GM12878 (cell line): ENCODE measurements at places on chromosomes 4 and X.

GRCh38 chr4:139858436-139859205 is 193.0 kb downstream of the MGST2 start:
- DNase-seq, result peak; percentile 35

GRCh38 chrX:154827194-154828015 is 7.1 kb downstream of the SMIM9 start:
- peak; percentile 53 for DNase-seq

GRCh38 chr4:23962462-23962861 is 72.6 kb upstream of the PPARGC1A start:
- no peak for DNase-seq

- DNase-seq, result no peak
Observed at GRCh38 chr4:52546449-52546848, 112.7 kb downstream of the USP46 start.

DNA sequence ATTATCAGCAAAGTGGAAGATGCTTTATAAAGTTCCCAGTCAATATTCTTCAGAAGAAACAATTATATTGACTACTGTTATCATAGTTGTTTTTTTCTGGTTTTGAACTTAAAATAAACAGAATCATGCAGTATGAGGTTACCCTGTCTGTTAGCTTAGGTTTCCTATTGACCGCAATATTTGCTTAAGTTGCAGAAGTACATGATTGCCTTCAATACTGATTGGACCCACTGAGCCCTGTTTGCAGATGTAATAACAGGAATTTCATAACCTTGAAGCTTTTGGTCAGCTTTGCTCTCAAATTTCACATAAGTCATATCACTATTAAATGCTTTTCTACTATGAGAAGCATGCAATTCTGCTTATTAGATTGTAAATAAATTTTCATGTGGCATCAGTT is 229.1 kb upstream of the FSTL5 start:
- no peak for DNase-seq

- no peak for DNase-seq
Observed at GRCh38 chr4:17811078-17811603, 362 bp downstream of the NCAPG start.

DNA sequence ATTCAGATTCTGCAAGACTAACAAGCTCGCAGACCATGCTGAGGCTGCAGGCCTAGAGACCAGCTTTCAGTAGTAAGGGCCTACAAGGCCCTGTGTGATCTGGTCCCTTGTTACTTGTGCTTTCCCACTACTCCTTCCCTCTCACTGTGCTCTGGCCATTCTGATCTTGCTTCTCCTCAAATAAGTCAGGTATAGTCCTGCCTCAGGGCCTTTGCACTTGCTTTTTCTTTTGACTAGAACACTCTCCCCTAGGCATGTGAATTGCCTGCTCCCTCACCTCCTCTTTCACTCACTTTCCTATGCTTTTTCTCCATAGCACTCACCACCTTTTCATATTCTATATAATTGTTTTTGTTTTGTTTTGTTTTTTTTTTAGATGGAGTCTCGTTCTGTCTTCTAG is 22.2 kb downstream of the AKAP14 start:
- DNase-seq, result no peak

DNA sequence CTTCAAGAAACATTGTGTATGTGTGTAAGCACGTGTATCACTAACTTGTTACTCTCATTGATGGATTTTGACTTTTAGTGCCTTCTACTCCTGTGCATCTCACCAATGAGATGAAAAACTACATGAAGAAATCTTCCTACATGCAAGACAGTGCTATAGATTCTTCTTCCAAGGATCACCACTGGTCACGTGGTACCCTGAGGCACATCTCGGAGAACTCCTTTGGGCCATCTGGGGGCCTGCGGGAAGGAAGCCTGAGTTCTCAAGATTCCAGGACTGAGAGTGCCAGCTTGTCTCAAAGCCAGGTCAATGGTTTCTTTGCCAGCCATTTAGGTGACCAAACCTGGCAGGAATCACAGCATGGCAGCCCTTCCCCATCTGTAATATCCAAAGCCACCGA is 86.5 kb downstream of the SLC10A6 start:
- no peak for DNase-seq

GRCh38 chr4:78684325-78685079 is 91.6 kb upstream of the BMP2K start:
- DNase-seq, result no peak

DNA sequence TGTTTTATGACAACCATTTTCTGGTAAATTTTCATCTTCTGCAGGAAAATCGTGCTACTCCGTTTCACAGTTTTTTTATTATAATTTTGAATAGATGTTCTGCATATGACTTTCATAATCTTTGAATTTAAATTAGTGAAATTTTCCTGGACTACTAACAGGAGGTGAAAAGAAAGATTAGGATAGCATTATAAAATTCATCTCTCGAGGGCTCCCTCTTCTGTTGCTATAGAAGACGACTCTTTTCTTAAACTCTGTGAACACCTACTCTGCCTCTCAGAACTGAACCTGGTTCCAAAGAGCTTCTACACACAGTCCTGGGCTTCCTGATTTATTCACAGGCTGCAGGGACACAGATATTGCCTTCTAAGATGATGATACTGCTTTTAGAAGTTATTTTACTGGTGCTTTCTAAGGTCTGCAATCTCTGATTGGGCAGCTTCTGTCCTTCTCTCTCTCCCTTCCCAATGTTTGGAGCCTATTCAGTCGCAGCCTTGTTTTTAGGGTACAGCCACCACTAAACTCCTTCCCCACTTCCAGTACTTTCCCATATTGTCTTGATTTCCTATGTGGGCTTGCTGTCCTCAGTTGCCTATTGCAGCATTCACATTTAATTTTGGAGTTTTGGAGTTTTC is 10.1 kb upstream of the SAP30 start:
- no peak for DNase-seq

DNA sequence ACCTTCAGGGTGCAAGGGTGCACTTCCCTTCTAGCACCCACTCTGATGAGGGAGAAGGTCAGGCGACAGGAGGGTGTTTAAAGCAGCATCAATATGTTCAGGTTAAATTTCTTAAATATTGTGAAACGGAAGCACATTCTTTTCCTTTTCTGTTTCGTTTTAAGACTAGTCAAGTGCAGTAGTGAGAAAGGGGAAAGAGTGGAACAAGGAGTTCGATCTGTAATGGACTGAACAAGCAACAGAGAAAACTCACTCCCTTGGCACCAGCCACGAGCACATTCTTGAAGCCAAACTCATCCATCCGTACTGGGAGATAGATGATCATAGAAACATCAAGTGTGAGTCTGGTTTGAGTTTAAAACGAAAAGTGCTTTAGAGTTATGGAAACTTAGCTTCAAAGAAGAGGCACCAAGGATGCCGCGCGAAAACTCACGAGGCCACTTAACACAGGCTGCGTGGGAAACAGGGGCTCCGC is 815 bp downstream of the FAM53A start:
- DNase-seq, result no peak

DNA sequence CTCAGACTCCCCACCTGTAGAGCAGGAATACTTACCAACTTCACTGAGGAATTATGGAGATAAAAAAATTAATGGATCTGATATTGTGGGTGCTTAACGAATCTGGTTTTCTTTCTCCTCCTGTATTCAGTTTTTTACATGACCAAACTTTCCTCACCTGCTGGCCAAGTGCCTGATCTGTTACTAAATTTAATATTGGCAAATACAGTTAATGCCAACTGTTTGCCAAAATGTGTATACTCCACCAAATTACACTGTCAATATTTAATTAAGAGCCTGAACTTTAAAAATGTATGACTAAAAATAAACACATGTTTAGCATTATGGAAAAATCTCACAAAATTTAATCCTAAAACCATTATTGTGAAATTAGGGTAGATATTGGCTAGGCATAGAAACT is 3.3 kb downstream of the PGRMC2 start:
- no peak for DNase-seq

GRCh38 chr4:77731656-77732055 is 87.5 kb downstream of the CNOT6L start:
- DNase-seq, result no peak

DNA sequence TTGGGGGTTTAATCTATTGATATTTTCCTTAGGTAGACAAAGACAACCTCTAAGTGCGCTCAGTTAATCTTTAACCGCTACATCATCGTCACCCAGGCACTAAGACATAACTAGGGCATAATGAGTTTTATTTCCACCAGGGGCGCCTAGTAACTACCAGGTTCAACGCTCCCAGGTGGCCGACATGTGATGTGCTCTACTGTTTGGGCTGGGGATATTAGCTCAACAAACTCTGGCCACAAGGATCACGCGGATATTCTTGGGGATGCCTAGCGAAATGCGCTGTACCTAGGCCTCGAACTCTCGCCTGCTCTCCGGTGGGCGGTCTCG is 915 bp upstream of the RAB33B start:
- peak; percentile 59 for DNase-seq

GRCh38 chrX:11944501-11944900 is 186.5 kb downstream of the MSL3 start:
- DNase-seq, result no peak

DNA sequence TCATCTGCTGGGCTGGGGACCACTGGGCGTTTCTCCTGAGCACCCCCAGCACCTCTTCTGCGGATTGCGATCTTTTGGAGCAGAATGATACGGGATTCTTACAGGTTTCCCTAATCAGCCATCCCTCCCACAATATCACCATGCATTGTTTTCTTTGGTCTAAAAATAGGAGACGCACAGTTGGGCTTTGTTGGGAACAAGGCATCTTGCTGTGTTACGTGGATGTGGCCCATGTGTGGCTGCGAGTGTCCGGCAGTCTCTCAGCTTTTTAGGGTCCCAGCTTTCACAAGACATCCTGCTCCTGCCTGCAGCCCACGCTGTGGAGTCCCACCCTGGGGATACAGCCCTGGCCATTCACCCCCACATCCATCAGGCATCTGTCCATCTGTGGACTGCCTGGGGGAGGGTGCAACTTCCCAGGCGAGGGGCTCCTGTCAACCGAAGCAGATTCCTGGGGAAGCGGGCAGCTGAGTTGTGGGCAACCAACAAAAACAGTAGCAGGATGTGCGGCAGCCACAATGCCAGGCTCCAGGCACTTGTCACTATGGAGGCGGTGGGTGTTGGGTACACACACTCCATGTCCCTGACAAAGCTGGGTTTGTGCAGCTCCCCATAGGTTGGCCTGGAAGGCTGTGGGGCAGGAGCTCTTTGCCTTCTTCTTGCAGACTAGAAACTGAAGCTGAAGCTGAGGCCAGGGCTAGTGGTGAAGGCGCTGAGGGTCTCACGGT is 185.5 kb upstream of the PSAPL1 start:
- DNase-seq, result no peak

DNA sequence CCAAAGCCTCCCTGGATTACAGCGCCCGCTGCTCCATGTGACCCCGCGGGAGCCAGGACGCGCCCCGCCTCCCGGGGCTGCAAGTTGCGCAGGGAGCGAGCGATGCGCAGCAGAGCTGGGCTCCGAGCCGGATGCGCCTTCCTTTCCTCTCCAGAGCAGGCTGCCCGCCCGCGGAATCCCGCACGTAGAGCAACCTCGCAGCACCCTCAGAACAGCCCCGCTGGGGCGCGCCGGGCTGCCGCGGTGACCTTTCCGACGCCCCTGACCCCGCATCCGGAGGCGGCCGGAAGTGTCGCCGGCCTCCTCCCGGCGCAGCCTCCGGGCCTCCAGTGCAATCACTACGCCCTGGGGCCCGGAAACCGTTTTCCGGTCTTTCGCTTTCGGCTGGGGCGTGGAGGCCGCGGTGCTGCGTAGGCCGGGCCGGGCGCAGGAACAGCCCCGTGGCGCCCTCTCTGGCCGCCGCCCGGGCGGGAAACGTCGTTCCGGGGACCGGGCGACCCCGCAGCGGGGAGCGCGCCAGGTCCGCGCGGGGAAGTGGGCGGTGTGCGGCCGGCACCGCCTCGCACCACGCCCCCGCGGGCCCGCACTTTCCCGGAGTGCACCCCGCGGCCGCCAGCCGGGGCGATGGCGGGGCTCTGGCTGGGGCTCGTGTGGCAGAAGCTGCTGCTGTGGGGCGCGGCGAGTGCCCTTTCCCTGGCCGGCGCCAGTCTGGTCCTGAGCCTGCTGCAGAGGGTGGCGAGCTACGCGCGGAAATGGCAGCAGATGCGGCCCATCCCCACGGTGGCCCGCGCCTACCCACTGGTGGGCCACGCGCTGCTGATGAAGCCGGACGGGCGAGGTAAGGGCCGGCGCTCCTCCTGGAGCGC is at the start of gene CYP4V2:
CYP4V2 (plus strand) TSS at position 368 of the 866 bp plus-strand sequence; CDS start at position 625, 257 bp downstream.
- DNase-seq, result peak; percentile 48

DNA sequence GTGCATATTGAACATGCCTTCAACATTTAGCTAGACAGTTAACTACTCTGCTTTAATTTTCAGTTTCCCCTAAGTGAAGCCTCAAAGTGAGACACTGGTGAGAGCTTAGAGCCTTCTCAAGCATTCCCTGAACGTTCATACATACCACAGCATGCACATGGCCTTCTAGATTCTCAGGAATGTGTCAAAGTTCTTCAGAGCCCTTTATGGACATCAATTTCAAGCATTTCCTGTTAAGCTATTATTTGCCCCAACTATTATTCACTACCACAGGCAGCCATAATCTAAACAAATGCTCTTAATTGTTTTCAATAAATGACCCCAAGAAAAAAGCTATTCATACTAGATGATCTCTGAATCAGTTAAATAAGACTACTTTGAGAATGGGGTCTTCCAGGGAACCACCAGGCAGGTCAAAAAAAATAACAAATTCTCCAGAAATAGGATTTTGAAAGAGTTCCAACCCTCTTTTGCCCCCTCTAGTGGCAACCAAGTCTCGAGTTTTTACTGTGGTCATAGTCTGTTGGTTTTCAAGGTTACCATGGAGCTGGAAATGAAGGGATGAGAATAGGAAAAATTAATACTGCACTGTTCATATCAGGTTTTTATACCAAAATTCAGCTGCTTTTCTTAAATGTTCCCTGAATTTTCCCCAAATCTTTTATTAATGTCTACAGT is 235.4 kb downstream of the RAB28 start:
- DNase-seq, result no peak

- DNase-seq, result no peak
Observed at GRCh38 chrX:151386838-151387459, 10.1 kb upstream of the VMA21 start.

DNA sequence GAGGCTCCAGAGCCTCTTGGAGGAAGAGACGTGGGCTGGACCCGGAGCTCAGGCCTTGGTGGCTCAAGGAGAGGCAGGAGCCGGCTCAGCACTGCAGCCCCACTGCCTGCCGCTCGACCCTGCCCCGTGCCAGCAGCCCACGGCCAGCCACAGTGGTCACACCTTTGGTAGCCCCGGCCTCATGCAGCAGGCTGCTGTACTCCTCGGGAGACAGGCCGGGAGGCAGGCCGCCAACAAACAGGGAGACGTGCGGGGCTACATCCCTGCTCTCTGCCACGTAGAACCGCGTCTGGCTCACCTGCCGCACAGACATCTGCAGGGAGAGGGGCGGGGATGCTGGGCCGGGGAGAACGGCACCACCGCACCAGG is 7.6 kb downstream of the DGKQ start:
- no peak for DNase-seq

GRCh38 chrX:19887911-19888879 is 795 bp upstream of the SH3KBP1 start:
- no peak for DNase-seq
